ENCODE measurements at places on chromosomes 16 and 17.
A peak's percentile ranks its signal among the peaks of the same experiment; 100 is the strongest.

DNA sequence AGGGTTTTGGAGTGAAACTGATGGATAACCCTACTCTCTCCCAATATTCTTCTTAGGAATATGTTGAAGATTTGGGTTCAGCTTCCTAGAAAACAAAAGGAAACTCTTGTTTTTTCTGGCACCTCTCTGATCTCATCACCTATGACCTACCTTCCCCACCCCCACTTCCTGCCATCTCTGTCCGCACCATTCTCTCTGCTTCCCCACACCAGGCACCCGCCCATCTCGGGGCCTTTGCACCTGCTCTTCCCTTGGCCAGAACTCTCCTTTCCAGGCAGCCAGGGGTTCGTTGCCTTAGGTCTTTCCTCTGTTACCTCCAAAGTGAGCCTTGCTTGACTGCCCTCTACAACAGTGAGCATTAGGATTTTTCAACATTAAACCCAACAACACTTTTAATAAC, 159.7 kb downstream of the IRX3 start:
- no peak for DNase-seq

DNA sequence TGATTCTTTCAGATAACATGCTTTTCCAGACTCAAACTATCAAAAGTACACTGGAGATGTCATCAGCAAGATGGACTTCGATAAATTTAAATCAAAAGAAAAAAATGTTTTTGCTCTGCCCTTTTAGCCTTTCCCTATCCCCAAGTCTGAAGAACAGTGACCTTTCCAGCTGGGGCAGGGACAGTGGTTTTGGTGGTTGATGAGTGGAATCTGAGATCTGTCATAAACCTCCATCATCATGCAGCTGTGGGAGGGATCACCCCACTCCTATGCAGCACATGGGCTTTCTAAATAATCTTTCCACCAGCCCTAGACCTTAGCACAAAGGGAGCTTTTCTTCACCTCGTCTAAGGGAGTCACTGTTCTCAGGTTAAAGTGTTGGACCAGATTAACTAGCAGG, 869.5 kb upstream of the SOX9 start:
- no peak for DNase-seq

GRCh38 chr16:29868396-29869009, 5.5 kb upstream of the CDIPT start:
- no peak for DNase-seq

- DNase-seq = no peak
These were observed 227.3 kb downstream of the COPRS start for GRCh38 chr17:31631766-31632165.

GRCh38 chr17:51347851-51348584, 87.7 kb downstream of the UTP18 start:
- no peak for DNase-seq

GRCh38 chr17:63354256-63354655, 91.8 kb downstream of the CYB561 start:
- DNase-seq = no peak

- no peak for DNase-seq
These were observed 13.9 kb upstream of the STAT3 start for GRCh38 chr17:42402117-42402516.

- peak; percentile 22 for DNase-seq
These were observed 20.9 kb downstream of the TNS4 start for GRCh38 chr17:40480501-40481003.

DNA sequence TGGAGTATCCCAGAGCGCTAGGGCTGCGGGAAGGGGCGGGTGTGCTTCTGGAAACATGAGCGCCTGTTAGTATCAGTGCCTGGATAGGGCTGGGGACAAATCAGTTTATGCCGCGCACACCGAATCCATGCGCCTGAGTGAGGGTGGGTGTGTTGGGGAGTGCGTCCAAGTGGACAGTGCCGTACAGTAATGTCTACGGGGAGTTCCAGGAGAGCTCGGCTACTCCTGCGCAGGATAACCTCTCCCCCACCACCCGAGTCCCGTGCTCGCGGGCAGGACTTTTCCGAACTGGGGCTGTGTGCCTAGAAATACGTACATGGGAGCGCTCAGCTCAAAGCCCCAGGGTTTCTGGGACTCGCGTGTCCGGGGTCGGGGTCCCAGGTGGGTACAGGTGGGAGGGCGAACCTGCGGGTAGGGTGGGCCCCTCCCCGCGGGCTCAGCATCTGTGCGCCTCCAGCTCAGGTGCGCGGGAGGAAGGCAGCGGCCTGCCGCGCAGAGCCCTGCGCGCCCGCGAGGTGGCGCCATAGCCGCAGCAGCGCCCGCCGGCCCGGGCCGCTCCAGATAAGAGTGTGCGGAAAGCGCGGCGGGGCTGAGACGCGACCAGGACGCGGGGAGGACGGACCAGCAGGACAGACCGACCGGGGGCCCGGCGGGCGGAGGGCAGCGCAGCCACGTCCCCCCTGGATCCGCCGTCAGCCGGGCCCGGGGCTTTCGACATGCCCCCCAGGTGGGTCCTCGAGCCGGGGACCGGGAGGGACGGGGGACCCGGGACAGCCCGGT, at the start of gene HIC1:
HIC1 (plus strand) TSS at position 592 of the 780 bp plus-strand sequence. CDS start 1,588 bp downstream, outside the sequence.
- peak; percentile 78 for DNase-seq

Measured in bone marrow (tissue), 2 donors.